Suprapubic skin (tissue), 4 donors: ENCODE measurements at places on chromosomes 6 and 20. TPM values are rescaled to one million over a fixed set of nuclear protein-coding genes. Genes with fewer than 3 reads are reported as not detected.

Gene POPDC3
- total RNA-seq: not detected

DNA sequence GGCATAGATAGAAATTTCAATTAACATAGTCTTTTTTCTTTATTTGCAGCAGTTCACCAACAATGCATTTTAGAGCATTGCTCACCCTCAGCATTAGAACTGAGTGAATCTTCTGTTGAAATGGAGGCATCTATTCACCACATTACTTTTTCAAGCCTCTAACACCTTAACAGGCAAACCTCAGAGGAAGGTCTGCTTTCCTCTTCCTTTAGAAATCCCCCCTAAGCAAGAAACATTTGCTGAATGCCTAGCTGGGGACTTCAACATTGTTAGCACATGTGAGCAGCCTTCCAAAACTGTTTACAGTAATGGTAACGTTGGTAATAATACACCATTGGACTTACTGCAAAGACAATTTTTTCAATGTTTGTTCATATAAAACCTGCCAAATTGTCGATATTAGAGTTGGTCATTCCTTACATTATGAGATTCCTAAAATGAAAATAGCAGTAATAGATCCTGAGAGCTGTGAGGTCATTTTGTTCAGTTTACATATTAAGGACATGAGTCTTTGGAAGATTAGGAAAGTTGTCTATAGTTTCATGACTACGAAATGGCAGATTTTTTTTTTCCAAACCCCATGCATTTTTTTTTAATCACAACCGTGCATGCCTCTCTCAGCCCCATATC lies 20.6 kb upstream of the AKIRIN2 start:
- no peaks in the 10 kb centered on the region for H3K27me3 ChIP-seq
- no peak overlapping the region for H3K27ac ChIP-seq
- H3K36me3 ChIP-seq: no peaks in the 10 kb centered on the region
- H3K4me3 ChIP-seq: no peak overlapping the region
- no peak for DNase-seq
- H3K4me1 ChIP-seq: peaks cover 24% of the 10 kb centered on the region

Gene THEMIS
- 1.6 TPM for total RNA-seq

DNA sequence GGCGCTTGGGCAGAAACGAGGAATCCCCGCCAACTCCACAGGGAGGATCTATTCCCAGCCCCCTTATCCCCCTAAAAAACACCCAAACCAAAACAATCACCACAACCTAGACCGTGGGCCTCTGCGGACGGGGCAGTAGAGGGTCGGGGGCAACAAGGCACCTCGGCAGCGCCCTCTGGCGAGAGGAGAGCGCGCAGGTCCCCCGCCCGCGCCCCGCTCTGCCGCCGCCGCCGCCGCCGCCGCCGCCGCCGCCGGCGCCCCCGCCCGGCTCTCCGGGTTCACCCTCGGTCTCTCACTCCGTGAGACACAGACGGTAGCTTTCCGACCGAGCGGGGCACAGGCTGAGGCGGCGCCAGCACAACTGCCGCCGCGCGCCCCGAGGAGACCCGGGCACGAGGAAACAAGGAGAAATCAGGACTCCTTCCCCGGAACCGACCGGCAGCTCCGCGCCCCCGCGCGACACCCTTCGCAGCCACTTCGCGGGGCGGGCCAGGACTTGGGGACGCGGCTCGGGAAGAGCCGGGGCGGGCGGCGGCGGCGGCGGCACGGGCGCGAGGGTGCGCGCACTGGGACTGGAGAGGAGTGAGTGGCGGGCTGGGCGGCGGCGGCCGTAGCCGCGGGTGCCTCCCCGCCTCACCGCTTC lies at the start of gene SLC35F1:
Gene SLC35F1, plus strand, starts transcription at position 307 of the 643 bp plus-strand sequence.
- H3K36me3 ChIP-seq: no peaks in the 10 kb centered on the region
- H3K4me1 ChIP-seq: peaks cover 20% of the 10 kb centered on the region
- no peak within 1 kb of the TSS for H3K27ac ChIP-seq
- peak within 1 kb of the TSS; percentile 72 for H3K4me3 ChIP-seq
- peaks cover 58% of the 10 kb centered on the region for H3K27me3 ChIP-seq

DNA sequence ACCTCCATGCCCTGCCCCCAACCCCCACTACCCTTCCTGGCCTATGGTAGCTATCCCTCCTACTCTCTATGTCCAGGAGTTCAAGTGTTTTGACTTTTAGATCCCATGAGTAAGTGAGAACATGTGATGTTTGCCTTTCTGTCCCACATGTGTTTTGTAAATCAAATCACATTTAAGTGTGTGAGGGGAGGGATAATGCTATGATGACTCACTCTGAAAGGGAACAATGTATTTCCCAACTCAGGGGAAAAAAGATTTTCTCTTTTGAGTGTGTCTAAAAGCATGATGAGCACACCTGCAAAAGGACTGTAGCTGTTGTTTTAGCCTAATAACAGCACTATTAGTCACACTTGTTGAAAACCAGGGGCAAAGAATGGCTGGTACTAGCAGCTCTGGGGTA lies 193.7 kb downstream of the GJA10 start:
- peaks cover 6% of the 10 kb centered on the region for H3K4me1 ChIP-seq
- no peak for DNase-seq
- H3K36me3 ChIP-seq: no peaks in the 10 kb centered on the region

DNA sequence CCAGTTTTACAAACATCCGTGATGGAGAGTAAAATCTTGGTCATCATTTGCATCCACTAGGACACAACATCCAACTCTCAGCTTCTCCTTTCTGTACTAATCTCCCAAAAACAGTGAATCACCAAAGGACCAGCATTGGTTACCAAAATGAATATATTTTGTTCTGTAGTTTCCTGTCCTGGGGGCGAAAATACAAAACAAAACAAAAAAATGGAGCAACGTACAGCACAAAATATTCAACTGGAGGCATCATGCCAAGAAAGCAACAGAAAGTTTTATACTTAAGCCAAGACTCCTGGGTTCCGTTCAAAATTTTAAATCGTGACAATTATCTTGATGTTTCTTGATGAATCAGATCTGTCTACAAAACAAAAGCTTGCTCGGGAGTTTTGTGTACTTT lies 126.6 kb upstream of the CCDC28A start:
- H3K4me3 ChIP-seq: no peak overlapping the region
- H3K4me1 ChIP-seq: peaks cover 7% of the 10 kb centered on the region
- H3K27me3 ChIP-seq: no peaks in the 10 kb centered on the region
- DNase-seq: no peak
- H3K27ac ChIP-seq: no peak overlapping the region

Gene LGSN
- total RNA-seq: not detected
